CD4-positive, alpha-beta T cell treated with Interleukin-4 for 1 hour (primary cell): ENCODE measurements at places on chromosomes 2 and 18.

GRCh38 chr18:49360582-49360981 is 99.9 kb downstream of the DYM start:
- peak; percentile 4 for DNase-seq

GRCh38 chr2:45839508-45840251 is 188.2 kb downstream of the PRKCE start:
- DNase-seq: no peak

DNA sequence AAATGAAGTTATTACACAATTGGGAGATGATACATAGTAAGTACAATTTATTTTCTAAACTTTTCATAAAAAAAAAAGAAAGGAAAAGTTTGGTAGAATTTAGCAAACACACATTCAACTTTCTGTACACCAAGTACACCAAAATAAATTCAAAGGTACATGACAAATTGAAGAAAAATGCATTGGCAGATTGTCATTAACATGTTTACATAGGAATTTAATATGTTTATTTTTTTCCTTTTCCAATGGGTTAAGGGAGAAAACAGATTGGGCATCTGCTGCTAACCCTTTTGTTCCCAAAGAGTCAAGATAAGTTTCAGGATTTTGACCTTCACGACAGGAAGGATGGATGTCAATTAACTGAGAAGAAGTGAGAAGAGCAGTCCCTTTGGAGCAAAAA is 620.4 kb downstream of the XIRP2 start:
- no peak for DNase-seq

DNA sequence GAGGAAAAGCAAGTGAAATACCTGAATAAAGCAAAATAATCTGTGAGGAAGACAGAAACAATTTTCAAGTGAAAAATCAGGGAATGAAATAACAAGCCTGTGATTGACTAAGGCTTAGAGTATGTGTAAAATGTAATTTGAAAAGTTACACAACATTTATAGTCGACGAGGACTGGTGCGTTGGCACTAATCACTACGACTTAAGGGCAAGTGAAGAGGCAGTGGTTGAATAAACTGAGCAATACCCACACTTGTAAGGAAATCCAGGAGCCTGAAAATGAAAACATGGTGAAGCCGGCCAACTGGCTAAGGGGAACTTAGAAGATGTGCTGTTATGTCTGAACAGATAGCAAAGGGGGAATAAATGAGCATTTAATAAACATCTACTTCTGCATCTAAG is 13.4 kb downstream of the DOK1 start:
- DNase-seq: no peak

- DNase-seq: no peak
Observed at GRCh38 chr2:108212671-108213070, 27.1 kb upstream of the SULT1C3 start.

DNA sequence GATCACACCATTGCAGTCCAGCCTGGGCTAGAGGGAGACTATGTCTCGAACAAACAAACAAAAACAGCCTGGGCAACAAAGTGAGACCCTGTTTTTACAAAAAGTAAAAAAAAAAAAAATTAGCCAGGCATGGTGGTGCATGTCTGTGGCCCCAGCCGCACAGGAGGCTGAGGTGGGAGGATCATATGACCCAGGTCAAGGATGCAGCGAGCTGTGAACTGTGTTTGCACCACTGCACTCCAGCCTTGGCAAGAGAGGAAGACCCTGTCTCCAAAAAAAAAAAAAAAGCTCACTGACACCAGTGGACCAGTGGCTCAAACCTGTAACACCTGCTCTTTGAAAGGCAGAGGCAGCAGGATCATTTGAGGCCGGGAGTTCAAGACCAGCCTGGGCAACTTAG is 40.1 kb downstream of the UNC50 start:
- no peak for DNase-seq

DNA sequence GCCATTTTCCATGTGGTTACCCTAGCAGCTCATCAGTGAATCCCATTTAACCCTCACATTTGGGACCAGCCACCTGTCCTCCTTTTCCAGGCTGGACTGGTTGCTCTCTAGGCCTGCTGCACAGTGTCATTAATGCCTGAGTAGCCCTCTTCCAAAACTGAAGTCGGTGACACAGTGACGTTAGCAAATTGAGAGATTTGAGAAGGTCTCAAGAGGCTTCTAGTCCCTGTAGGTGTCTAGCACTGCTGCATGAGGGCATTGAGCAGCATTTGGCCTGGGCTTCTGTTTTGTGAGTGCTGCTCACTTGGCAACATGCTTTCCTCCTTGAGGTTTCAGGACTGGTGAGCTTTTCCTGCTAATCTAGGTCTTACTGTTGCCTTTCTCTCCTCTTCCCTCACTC is 36.7 kb downstream of the PKP4 start:
- DNase-seq: no peak

DNA sequence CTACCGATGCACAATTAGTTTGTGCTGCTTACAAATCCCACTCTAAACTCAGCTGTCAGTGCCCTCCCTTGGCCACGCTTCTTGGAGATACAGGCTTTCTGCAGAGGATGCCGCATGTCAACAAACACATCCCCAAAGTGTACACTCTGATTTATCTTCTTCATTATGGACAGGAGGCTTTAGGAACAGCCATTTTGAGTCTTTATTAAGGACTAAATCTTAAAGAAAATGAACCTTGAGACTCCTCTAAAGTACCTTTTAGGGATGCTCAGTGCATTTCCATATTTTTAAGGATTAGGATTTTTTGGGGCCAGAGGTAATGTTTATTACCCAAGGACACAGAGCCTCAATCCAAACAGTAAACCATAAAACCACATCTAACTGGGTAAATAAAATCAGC is 6.0 kb downstream of the EDAR start:
- no peak for DNase-seq

DNA sequence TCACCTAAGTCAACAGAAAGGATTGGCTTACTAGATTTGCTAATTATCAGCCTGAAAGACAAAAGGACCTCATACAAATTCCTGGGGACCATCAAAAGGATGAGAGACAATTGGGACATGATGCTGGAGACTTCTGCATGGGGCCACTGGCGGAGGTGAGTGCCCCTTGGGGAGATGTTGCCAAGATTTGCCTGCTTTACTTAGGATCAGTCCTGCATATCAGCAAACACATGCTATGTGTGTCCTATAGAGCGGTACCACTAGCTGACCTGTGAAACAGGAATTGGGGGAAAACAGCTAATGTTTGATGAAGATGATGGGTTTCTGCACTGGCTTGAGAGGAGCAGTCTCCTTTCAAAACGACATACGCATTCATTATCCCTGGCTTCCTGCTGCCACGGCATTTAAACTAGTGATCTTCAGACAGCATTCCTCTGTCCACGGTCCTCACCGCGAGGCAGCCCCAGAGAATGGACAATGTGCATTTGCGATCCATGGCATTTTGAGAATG is 104.2 kb downstream of the TGIF1 start:
- DNase-seq: no peak

DNA sequence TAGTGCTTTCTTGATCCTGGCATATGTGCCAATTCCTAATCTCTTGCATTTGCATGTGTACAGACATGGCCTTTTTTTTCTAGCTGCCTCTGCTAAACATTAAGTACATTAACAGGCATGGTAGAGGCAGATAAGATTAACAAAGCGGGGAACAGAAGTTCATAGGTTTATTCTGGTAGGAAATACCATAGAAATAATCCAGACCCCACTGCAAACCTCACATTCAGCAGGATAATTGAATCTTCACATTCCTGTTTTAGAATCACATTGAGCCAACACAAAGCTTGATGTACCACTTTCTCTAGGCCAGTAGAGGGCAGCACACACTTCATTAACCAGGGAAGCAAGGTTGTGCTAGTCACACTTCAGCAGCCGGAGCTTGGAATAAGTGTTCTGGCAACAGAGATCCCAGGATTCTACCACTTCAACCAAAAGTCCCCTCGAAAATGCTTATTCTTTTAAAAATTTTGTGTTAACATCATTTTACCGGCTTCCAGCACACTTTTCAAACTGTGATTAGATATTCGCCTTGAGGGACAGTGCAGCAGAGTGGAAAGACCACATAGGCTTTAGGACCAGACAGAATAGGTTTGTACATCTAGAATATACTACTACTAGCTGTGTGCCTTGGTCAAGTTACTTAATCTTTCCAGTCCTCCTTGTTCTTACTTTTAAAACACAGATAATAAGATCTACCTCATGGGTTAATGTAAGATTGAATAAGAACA is 420.2 kb upstream of the CHST9 start:
- DNase-seq: no peak

DNA sequence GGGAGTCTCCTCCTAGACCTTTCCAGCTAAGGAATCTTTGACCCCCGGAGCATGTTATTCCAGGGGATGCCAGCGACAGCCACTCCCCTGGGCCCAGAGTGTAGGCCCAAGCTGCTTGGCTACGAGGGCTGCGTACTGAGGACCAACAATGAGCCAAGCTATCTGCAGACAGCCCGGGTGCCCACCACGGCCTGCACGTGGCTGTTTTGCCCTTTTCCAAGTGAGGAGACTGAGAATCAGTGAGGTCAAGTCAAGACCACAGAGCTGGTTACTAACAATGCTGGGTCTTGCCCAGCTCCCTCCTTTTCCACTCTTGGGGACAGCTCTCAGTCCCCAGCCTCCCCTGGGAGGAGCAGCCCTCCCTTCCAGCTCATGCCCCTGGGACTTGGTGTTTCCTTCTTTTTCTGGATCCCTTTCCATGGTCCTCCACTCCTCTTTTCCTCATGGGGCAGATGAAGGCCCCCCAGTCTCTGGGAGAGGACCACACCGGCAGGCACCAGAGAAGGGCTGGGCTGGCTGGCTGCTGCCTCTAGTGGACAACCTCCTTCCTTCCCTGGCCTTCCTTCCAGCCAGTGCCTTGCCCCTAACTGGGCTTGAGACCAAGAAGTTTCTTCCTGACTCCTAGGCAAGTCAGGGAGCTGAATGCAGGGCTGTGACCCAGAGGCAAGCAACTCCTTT is 550 bp upstream of the MALL start:
- DNase-seq: no peak

DNA sequence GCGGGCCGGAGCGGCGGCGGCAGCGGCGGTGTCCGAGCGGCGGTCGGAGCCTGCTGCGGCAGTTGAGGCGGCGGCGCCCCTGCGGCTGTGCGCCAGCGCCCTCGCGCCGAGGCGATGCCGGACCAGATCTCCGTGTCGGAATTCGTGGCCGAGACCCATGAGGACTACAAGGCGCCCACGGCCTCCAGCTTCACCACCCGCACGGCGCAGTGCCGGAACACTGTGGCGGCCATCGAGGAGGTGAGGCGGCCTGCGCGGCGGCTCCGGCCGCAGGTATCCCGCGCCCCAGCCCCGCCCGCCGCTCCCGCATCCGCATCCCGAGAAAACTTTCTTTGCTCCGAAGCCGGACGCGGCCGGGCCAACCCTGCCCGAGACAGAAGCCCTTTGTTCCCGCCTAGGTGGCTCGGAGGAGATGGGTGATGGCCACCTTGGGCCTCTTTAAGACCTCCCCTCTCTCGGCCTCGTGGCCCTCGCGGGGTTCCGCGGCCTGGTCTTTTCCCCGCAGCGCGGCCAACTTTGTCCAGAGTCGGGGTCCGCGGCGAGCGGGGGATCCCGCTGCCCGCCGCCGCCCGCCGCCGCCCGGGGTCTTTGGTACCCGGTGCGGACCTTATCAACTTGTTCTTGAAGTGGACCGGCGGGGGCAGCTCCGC is 504 bp downstream of the ASAP2 start:
- no peak for DNase-seq

DNA sequence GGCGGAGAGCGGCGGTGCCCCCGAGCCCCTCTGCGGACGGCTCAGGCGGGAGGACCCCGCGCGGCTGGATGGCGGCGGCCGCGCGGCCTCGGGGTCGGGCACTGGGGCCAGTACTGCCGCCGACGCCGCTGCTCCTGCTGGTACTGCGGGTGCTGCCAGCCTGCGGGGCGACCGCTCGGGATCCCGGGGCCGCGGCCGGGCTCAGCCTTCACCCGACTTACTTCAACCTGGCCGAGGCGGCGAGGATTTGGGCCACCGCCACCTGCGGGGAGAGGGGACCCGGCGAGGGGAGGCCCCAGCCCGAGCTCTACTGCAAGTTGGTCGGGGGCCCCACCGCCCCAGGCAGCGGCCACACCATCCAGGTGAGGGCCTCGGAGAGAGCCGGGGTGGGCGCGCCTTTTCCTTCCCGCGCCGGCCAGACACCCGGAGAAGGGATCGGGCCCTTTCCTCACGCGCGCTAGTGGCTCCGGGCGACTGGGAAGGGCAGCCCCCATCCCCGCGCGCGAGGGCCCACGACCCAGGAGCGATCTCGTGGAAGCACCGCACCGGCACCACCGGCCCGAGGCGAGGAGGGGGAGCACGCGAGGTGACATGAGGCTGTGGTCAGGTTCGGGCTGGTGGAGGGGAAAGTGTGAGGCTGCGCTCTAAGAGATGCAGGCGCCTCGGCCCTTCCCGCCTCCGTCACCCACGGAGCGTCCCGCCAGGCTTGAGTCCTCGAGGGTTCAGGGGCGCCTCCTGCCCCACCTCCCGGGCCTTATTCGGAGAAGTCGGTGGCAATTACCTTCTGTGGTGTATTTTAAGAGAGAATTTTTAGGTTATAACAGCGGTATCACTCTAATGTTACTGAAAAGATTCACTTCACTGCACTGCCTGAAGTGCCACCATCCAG is 607 bp downstream of the LAMA3 start:
- no peak for DNase-seq

- DNase-seq: no peak
Observed at GRCh38 chr18:79167526-79168190, 98.5 kb downstream of the ATP9B start.

DNA sequence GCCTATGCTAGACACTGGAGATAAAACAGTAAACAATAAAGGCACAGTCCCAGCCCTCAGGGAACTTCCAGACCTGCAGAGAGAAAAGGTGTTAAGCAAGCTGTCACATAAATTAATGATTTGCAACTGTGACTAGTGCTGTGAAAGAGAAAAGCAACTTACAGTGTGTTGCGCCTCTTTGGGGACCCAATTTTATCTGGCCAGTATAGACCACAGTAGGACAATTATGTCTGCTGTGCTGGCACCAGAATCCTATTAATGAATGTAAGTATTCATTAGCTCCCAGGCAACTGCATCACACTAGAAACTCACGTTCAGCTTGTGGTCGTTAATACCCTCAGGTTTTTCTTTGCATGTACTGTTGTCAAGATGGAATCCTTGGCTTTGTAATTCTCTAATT is 55.3 kb upstream of the CHST9 start:
- no peak for DNase-seq

- no peak for DNase-seq
Observed at GRCh38 chr2:136065384-136065783, 52.6 kb downstream of the CXCR4 start.

GRCh38 chr2:18498531-18498930 is 61.9 kb downstream of the RDH14 start:
- DNase-seq: no peak

- DNase-seq: peak; percentile 55
Observed at GRCh38 chr2:112784199-112785189, at the start of gene IL1A. Gene IL1A (minus strand): TSS chr2:112784493. CDS start chr2:112783770, 723 bp downstream.

DNA sequence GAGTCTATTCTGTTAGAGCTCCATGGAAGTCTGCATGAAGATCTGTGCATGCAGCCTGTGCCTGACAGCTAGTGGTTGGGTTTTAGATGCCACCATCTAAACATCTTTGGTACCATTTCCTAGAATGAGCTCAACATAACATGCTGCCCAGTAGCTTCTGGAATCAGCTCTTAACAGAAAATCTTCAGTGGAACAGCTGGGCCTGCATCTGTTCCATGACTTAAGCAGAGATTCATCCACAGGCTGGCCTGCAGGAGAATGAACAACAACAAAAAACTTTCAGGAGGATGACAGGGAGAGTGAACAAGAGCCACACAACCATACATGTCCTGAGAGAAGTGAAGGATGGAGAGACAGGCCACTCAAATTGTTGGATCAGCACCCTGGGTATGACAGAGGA is 316.6 kb downstream of the RDH14 start:
- DNase-seq: no peak
